Activated T-helper 1 cell treated with Interleukin-2 at 50 U/mL for 16 hours (primary cell): ENCODE measurements at places on chromosomes 3 and 15.

DNA sequence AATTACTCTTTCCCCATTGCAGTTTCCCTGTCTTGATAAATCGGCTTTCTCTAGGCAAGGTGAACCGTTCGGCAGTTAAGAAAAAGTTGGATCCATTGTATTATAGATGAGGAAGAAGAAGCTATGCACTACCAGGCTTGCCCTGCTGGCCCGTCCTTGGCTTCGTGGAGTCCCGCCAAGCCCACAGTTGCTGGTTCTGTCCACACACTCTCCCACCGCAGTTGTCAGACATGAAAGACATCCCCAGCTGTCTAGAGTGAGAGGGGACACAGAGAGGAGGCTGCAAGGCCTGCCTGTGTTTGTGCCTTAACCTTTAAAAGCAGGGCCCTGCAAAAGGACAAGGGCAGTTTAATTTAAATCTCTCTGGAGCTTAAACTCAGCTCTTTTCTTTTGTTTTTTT is 47.2 kb upstream of the PLCL2 start:
- DNase-seq: no peak

DNA sequence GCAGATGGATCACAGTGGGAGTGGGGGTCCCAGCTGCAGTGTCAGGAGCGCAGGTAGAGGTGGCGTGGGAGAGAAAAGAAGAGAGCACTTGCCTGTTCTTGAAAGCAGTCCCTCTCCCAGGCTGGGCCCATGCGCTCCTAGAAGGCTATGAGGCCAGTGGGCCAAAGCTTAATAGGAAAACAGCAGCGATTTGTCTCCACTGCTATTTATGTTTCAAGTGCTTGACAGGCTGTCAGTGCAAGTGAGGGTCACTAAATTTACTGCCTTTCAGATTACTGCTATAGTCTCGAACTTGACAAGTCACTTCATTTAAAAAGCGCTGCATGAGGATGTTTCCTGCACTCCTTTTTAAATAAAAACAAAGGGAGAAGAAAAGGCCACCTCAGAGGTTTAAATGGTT is 239.5 kb downstream of the GAP43 start:
- DNase-seq: no peak

DNA sequence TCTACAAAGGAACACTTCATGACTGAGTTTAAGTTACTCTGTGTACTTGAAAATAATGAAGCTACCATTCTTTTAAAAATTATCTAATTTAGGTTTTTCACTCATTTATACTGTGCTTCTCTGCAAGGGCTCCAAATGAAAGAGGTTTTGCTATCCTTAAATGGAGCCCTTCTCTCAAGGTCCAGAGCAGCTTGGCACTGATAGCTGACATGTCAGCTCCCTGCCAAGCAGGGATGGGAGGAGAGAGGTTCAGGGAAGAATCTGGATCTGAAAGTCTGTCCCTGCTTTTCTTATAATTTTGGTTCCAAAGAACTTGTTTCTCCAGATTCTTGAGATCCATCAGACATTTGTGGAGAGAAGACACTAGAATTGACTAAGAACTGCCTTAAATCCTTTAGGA is 39.1 kb downstream of the MRPS11 start:
- DNase-seq: no peak

- no peak for DNase-seq
Observed at GRCh38 chr15:67512933-67513714, 7.8 kb upstream of the C15orf61 start.

GRCh38 chr3:87311309-87311708 is 34.9 kb upstream of the POU1F1 start:
- no peak for DNase-seq

- no peak for DNase-seq
Observed at GRCh38 chr3:45670991-45671390, 18.2 kb upstream of the SACM1L start.

DNA sequence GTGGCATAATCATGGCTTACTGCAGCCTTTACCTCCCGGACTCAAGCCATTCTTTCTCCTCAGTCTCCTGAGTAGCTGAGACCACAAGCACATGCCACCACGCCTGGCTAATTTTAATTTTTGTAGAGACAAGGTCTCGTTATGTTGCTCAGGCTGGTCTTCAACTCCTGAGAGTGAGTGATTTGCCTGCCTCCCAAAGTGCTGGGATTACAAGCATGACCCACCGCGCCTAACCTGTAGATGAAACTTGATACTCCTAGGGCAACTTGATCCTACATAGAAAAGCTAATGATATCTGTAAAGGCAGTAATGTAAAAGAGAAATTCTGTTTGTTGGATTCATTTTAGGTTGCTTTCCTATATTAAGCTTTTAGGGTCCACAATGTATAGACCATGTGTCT is 391.9 kb upstream of the THRB start:
- DNase-seq: no peak

- DNase-seq: no peak
Observed at GRCh38 chr15:49075881-49076280, 29.6 kb upstream of the SECISBP2L start.

DNA sequence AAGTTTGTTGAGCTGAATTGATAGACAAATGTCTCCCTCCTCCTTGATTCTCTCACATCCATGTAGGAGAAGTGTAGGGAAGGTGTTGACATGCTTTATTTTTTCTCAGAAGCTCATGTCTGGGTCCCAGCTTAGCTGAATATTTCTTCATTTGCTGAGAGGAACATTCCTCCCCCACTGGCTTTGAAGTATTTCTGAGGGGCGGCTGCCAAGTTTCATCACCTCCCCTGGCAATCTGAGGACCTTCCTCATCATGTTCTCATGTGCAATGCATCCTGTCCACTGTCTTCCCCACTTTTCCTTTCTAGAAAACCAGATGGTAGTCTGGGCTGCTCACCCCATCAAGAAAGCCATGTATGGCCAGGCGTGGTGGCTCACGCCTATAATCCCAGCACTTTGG is 168.9 kb upstream of the RGMA start:
- no peak for DNase-seq

- no peak for DNase-seq
Observed at GRCh38 chr15:39743611-39744010, 39.0 kb downstream of the FSIP1 start.

DNA sequence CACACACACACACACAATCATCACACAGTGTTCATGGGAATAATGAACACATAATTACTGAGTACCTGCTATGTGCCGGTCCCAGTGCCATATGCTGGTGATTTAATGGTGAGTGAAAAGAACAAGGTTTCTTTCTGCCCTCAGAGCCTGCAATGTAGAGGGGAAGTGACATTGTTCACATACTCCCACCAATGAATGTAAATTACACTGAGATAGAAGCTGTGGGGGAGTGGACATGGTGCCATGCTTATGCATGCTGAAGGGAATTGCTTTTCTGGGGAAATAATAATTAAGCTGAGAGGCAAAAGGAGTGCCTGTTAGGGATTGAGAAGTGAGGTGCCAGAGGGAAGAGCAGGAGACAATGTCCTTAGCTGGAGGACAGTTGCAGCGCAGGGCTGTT is 175.1 kb downstream of the MFSD1 start:
- DNase-seq: no peak

DNA sequence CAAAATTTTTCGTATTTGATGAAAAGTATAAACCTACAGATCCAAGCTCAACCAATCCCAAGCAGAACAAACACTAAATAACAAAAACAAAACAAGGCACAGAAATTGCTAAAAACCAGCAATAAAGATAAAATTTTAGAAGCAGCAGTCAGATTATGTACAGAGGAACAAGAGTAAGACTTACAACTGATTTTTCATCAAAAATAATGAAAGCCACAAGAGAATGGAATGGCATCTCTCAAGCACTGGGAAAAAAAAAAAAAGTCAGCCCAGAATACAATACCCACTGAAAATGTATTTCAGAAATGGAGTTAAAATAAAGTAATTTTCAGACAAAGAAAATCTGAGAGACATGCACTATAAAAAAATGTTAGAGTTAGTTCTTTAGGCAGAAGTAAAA is 27.0 kb downstream of the GPR156 start:
- no peak for DNase-seq

- DNase-seq: no peak
Observed at GRCh38 chr15:26023231-26023630, 160.1 kb upstream of the ATP10A start.

- DNase-seq: no peak
Observed at GRCh38 chr15:80242802-80243201, 9.2 kb downstream of the CTXND1 start.

DNA sequence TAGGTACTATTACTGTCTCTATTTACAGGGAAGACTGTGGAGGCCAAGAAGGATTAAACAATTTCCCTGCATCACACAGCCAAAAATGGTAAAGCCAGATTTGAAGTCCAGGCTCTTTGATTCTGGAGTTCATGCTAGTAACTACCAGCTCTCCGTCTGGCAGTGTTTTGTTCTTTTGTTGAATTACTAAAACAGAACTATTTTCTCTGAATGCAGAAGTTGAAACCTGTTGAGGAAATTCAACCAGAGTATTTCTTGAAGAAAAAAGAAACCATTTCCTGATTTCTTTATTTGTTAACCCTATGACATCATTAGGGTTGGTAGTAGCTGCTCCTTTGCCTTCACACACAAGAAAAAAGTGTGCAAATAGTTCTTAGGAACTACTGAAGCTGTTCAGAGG is 34.3 kb downstream of the CRTC3 start:
- no peak for DNase-seq

DNA sequence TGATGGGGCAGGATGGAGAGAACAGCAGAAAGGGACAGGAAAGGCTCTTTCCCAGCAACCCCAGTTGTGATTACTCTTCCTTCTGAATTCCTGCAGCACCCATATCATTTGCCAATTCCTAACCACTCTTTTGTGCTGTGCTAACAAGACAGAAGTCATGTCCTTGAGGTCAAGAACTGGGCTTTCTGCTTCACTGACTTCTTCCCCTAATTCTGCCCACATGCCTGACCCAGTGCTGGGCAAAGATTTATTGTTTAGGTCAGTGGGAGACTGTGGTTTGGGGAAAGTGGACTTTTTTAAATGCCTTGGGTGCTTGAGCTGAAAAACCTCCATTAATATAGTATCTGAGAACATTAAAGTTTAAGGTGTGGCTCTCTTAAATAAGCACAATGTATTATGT is 4.2 kb upstream of the EFCAB12 start:
- no peak for DNase-seq

DNA sequence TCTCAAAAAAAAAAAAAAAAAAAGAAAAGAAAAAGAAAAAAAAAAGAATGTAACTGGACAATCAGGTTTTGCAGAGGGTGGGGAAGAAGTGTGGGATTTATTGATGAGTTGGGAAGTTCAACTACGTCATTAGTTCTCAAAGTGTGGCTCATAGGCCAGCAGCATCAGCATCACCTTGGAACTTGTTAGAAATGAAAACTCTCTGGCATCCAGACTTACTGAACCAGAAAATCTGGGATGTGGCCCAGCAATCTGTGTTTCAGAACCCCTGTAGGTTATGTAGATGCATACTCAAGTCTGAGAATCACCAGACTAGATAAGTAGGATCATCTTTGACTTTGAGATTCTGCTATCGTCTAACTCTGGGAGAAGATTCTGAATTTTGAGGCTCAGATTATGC is 45.8 kb upstream of the ETV5 start:
- DNase-seq: no peak

GRCh38 chr3:55169608-55170072 is 241.8 kb upstream of the LRTM1 start:
- no peak for DNase-seq

DNA sequence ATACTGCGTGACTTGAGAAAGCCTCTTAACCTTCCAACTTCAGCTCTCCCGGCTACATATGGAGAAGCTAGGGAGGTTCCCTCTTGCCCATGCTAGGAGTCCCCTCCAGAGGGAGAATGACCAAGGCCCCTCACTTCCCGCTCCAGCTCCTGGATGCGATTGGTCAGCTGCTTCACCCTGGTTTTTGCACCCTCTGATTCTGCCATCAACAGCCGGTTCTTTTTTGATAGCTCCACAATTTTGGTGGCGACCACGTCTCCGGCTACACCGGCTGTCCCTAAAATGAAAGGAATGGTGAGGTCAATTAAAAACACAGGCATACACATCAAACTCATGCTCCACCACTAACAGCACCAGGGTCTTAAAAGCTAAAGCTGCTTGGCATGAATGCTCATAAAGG is 20.6 kb downstream of the CCDC13 start:
- no peak for DNase-seq

DNA sequence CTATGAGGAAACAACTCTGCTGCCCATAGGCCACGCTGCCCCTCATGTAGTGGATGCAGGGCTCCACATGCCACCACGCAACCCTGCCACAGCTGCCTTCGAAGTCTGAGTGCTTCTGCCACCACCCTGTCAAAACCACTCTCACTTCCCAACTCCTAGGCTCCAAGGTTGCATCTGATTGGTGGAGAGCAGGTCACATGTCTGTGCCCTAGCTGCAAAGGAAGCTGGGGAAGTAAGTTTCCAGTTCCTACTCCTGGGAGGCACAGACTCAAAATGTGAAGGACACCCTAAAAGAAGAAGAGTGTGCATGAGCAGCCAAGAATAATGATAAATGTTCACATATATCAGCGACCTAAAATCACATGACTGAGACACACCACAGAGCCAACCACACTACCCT is 31.9 kb upstream of the TICRR start:
- no peak for DNase-seq

DNA sequence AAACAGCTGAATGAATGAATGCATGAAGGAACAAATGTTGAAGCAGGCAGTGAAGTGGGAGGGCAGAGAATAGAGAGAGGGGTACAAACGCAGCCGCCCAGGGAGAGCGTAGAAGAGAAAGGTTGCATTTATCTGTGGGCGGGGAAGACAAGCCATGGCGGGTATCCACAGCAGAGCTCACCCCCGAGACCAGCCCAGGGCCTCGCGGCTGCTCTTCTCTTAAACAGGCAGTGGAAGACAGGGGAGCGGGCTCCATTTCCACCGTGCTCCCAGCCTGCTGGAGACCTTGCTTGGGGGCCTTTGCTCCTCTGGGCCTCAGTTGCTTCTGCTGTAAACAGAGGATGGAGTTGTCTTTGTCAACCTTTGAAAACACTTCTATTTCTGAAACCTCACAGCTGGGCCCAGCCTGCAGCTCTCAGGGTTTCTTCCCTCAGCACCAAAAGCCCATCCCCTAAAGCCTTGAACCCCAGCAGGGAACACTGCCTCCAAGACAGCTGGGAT is 259.5 kb downstream of the UACA start:
- no peak for DNase-seq

GRCh38 chr15:99019558-99020540 is 12.3 kb upstream of the PGPEP1L start:
- DNase-seq: no peak
